ENCODE measurements at places on chromosomes 3 and 15. TPM values are rescaled to one million over a fixed set of nuclear protein-coding genes. Genes with fewer than 3 reads are reported as not detected.

Gene SPATA12
- polyA plus RNA-seq: not detected

Gene CKMT1A
- 97.0 TPM for polyA plus RNA-seq

Gene HESX1
- polyA plus RNA-seq: 1.4 TPM

Gene SMARCC1
- 12.7 TPM for polyA plus RNA-seq

Gene OIP5
- polyA plus RNA-seq: 1.8 TPM

Gene FBXO40
- not detected for polyA plus RNA-seq

Gene RPL29
- 2,499 TPM for polyA plus RNA-seq

Gene TMEM87A
- polyA plus RNA-seq: 17.7 TPM

Gene CACNA2D2
- polyA plus RNA-seq: 0.97 TPM

Gene KLHL40
- 1.1 TPM for polyA plus RNA-seq

Gene GPR62
- polyA plus RNA-seq: 0.09 TPM

Gene TTLL3
- polyA plus RNA-seq: 21.9 TPM

Gene C2CD4A
- polyA plus RNA-seq: not detected

Gene ISLR2
- polyA plus RNA-seq: 5.7 TPM

Gene GOLGB1
- 22.2 TPM for polyA plus RNA-seq

Gene IL20RB
- 0.78 TPM for polyA plus RNA-seq

Gene LRRIQ4
- polyA plus RNA-seq: not detected

Gene ARPP19
- polyA plus RNA-seq: 26.4 TPM
